A549 treated with AZD2906 at 1 μM for 4 hours (cell line): ENCODE measurements at places on chromosomes 5 and 9. TPM values are rescaled to one million over a fixed set of nuclear protein-coding genes. Genes with fewer than 3 reads are reported as not detected.

Gene GRXCR2
- not detected in 5 replicates for total RNA-seq

Gene COL23A1
- 0.03 TPM in 1 of 5 replicates, not detected in the others for total RNA-seq

Gene SQSTM1
- total RNA-seq: 721 to 1,258 TPM (median 848 TPM) in 5 replicates

Gene MLANA
- total RNA-seq: not detected in 5 replicates

Gene GTF2H2
- 9.1 to 14.5 TPM (median 9.7 TPM) in 5 replicates for total RNA-seq

Gene NUTM2F
- 0.02 TPM in 1 of 5 replicates, not detected in the others for total RNA-seq

Gene SIT1
- 0.07 TPM in 1 of 5 replicates, not detected in the others for total RNA-seq

Gene CCDC187
- 0.01 to 0.03 TPM (median 0.03 TPM) in 3 of 5 replicates, not detected in the others for total RNA-seq

Gene ORM2
- total RNA-seq: not detected in 5 replicates

Gene FUT7
- total RNA-seq: 0.06 to 0.07 TPM (median 0.06 TPM) in 4 of 5 replicates, not detected in the other

Gene NSG2
- total RNA-seq: 0.15 TPM in 1 of 5 replicates, not detected in the others

Gene ARID3C
- total RNA-seq: 0.11 to 0.32 TPM (median 0.17 TPM) in 5 replicates

Gene SVEP1
- total RNA-seq: 1.5 to 1.8 TPM (median 1.7 TPM) in 5 replicates

Gene NRARP
- total RNA-seq: 2.1 to 4.1 TPM (median 3.6 TPM) in 5 replicates

Gene POLE3
- 96.3 to 116 TPM (median 103 TPM) in 5 replicates for total RNA-seq

Gene IGIP
- total RNA-seq: 0.72 to 1.0 TPM (median 0.89 TPM) in 5 replicates

Gene CDC25C
- total RNA-seq: 8.7 to 12.0 TPM (median 9.2 TPM) in 5 replicates

Gene PCDHB13
- 0.03 to 0.08 TPM (median 0.06 TPM) in 5 replicates for total RNA-seq

Gene SUSD3
- 0.62 to 1.5 TPM (median 0.88 TPM) in 5 replicates for total RNA-seq

Gene PAX5
- 0.01 to 0.09 TPM (median 0.03 TPM) in 5 replicates for total RNA-seq

Gene NAIF1
- total RNA-seq: 4.8 to 8.0 TPM (median 7.0 TPM) in 5 replicates

Gene LTC4S
- total RNA-seq: 0.28 TPM in 2 of 5 replicates, not detected in the others

Gene ADAMTS6
- total RNA-seq: 0.03 to 0.08 TPM (median 0.06 TPM) in 4 of 5 replicates, not detected in the other

Gene STK32A
- total RNA-seq: 0.13 to 0.40 TPM (median 0.22 TPM) in 5 replicates

Gene HSD17B3
- 0.09 to 0.22 TPM (median 0.18 TPM) in 3 of 5 replicates, not detected in the others for total RNA-seq

Gene AGXT2
- not detected in 5 replicates for total RNA-seq

Gene SOX30
- 0.03 TPM in 1 of 5 replicates, not detected in the others for total RNA-seq

Gene NAIP
- 0.32 to 0.46 TPM (median 0.40 TPM) in 5 replicates for total RNA-seq

Gene F2RL2
- total RNA-seq: 2.6 to 3.6 TPM (median 2.9 TPM) in 5 replicates

Gene SYK
- 0.02 to 0.17 TPM (median 0.03 TPM) in 4 of 5 replicates, not detected in the other for total RNA-seq

Gene CDHR2
- 0.06 to 0.29 TPM (median 0.15 TPM) in 5 replicates for total RNA-seq

Gene WNT8A
- total RNA-seq: not detected in 5 replicates

Gene NR5A1
- 0.07 to 0.20 TPM (median 0.17 TPM) in 5 replicates for total RNA-seq

Gene MZB1
- 0.07 to 0.11 TPM (median 0.09 TPM) in 3 of 5 replicates, not detected in the others for total RNA-seq

Gene CCNB1
- 230 to 264 TPM (median 249 TPM) in 5 replicates for total RNA-seq

Gene TICAM2
- 0.66 to 1.3 TPM (median 1.1 TPM) in 5 replicates for total RNA-seq

Gene SLC6A18
- total RNA-seq: 0.24 TPM in 1 of 5 replicates, not detected in the others

Gene IRF1
- total RNA-seq: 28.0 to 34.3 TPM (median 31.2 TPM) in 5 replicates

Gene RUSC2
- total RNA-seq: 26.6 to 32.2 TPM (median 31.5 TPM) in 5 replicates

Gene PCDHA6
- total RNA-seq: 0.03 to 0.07 TPM (median 0.07 TPM) in 5 replicates

Gene GLRA1
- total RNA-seq: not detected in 5 replicates

Gene PHF24
- total RNA-seq: 0.07 to 0.19 TPM (median 0.13 TPM) in 5 replicates

Gene ABLIM3
- total RNA-seq: 23.6 to 26.4 TPM (median 24.9 TPM) in 5 replicates

Gene BHMT2
- not detected in 5 replicates for total RNA-seq

Gene SEMA4D
- 4.3 to 5.0 TPM (median 4.9 TPM) in 5 replicates for total RNA-seq

Gene TLR4
- 0.06 to 0.12 TPM (median 0.06 TPM) in 5 replicates for total RNA-seq

Gene CNTNAP3
- total RNA-seq: 8.0 to 10.7 TPM (median 8.8 TPM) in 5 replicates

Gene KIAA0825
- total RNA-seq: 0.52 to 0.60 TPM (median 0.53 TPM) in 5 replicates
